Activated T-helper 9 cell treated with anti-CD3 and anti-CD28 coated beads, Interleukin-2, amount 50 U/mL, for 16 hours (primary cell): ENCODE measurements at places on chromosomes 7 and 10.

- DNase-seq, result no peak
Observed at GRCh38 chr7:115033917-115034459, 112.1 kb downstream of the MDFIC start.

DNA sequence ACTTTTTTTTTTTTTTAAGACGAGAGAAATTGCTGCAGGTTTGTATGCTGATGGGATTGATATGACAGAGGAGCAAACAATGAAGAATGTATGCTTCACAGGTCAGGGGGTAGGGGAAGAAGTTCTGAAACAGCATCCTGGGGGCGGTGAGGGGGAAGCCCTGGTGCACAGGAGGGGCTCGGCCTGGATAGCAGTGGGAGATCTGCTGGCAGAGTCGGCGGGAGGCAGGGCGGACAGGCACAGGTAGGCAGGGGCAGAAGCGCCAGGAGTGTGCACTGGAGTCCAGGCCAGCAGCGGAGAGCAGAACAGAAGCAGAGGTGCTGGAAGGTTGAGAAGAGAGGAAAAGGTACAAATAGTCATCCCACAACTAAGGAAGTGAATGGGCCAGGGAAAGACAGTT, 175.4 kb downstream of the SNX10 start:
- no peak for DNase-seq

- no peak for DNase-seq
Observed at GRCh38 chr7:101567230-101567629, 61.9 kb downstream of the MYL10 start.

DNA sequence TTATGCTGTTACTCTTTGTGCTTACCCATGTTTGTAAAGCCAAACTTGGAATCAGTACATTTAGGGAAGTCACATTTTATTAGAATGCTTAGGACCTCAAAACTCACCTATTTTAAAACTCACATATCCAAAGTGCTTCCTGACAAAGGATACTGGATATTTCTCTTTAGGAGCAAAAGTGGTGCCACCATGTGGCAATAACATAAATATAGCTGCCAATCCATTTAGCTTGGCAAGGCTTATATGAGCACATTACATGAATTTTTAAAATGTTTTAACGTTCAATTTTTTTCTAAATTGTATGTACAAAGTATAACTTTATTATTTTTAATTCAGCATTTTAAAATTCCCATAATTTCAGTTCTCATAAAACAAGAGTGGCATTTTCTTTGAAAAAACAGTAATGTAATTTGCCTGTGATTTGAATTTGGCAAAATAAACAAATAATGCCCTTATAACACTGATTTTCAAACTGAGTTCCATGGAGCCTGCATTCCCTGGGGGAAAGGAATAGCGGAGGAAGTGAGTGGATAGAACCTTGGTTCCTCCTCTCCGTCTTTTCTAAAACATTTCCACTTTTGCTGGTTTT, 75.4 kb downstream of the HDAC9 start:
- no peak for DNase-seq

DNA sequence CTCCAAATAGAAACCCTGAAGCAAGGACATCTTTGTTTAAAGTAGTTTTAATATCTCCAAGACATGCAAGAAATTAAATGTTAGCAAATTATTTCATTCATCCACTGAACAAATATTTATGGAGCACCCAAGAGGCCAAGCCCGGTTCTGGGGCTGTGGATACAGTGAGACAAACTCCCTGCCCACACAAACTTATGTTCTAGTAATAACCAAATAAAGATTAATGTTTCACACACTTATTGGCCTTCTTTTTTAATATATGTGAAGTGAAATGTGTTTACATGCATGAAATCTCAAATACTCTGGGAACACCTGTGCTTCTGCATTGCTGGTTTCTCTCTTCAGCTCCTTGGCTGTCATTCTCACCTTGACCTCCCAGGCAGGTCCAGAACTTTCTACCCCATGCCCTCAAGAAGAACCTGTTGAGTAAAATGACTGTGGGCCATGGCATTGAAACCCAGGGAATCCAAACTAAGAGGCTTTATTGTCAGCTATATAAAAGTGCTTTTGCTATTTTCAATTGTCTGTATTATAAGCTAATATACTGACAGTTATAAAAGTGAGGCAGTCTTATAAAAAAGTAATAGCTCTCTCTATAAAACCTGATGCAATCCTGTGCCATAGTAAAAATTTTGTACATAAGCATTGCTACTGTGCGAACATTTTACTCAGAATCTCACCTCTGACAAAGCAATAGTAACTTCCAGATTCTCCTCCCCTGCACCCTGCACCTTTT, 43.7 kb downstream of the SVIL start:
- DNase-seq, result no peak

DNA sequence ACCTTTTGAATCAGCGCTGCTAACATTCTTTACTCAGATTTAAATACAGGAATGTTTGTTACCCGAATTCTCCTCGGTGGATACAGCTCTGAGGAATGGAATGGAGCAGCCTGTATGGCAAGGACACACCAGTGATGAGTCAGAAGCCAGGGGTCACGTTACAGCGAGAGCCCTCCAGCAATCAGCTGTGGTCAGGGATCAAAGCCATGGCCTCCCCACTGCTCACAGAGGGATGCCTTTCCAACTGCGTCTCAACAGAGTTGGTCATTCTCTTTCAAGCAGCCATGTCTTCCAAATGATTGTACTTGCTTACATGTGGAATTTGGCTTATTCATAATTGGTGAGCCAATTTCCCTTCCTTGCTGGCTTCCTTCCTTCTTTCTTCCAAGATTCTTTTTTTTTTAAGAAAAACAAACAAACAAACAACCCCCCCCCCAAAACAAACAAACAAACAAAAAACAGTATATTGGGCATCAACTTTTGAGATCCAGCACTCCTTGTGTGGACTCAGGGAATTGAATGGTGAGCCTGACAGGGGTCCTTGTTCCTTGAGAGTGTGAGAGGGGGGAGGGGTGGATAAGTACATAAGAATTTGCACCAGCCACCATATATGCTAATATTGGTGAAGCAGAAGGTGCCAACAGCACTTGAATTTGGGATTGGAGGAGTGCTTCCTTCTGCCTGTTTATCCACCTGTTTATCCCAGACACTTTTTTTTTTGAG, 100.2 kb downstream of the ATXN7L1 start:
- no peak for DNase-seq

DNA sequence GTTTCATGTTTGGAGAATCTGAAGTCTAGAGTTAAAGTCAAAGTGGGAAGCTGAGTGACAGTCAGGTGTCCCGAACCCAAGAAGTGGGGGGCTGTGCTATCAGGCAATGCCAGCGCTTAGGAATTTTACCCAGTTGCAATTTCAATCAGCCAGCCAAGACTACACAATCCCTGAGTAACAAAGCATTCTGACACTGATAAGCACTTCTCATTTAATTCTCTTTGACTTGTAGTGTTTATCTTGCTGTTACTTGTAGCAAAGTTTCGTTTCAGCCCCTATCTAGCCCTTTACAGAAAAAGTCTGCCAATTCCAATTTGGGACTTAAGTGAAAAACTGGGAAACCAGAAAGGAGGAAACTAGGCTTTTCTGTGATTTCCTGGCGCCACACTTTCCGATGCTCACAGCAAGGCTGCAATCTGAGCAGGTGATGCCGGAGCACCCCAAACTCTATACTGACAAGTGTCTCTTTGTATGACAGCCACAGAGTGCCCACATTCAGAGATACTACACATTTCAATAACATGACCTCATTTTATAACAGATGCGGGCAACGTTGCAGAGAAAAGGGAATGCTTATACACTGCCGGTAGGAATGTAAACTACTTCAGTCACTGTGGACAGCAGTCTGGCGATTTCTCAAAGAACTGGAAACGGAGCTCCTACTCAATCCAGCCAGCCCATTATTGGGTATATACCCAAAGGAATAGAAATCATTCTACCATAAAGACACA, 61.0 kb downstream of the ITIH5 start:
- no peak for DNase-seq

DNA sequence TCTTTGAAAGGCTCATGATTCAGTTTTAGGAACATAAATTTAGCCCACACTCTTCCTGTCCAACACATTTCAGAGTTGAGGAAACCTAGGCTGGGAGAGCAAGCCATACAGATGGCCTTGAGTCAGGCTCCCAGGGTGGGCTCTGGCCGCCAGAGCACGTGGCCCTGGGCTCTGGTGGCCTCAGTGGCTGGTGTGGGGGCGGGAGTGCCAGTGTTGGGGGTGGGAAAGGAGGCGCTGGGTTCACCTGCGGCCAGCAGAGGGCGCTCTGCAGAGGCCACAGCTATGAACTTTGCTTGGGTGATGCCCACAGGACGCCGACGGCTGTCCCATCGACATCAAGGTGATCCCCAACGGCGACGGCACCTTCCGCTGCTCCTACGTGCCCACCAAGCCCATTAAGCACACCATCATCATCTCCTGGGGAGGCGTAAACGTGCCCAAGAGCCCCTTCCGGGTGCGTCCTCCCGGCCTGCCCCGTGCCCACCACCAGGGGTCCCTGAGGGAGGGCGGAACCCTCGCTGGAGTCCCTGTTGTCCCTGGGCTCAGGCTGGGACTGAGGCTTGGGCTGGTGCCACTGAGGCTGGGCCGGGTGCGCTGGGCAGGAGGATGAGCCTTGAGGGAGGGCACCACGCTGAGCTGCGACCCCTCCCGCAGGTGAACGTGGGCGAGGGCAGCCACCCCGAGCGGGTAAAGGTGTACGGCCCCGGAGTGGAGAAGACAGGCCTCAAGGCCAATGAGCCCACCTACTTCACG, 11.9 kb downstream of the FLNC start:
- peak; percentile 39 for DNase-seq

- no peak for DNase-seq
Observed at GRCh38 chr10:17651896-17652295, 7.9 kb downstream of the STAM start.
